ENCODE measurements at places on chromosomes 1 and 21.

- DNase-seq, result no peak
Observed at GRCh38 chr1:183769956-183770815, 34.7 kb upstream of the RGL1 start.

DNA sequence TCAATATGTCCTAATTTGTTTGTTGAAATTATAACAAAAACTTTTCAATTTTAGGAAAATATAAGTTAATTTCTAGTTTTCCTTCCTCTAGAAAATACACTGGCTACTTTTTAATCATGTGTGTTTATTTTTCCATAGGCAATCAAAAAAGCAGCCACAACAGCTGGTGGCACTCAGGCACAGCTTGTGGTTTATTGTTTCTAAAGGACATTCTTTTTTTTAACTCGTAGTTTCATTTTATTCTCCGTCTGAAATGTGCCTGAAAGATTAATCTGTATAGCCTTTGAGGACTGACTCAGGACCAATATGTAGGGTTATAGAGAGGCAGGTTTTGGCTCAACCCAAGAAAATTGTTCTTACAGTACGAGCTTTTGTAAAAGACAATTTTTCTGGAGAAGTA, 20.7 kb upstream of the STX12 start:
- DNase-seq, result no peak

DNA sequence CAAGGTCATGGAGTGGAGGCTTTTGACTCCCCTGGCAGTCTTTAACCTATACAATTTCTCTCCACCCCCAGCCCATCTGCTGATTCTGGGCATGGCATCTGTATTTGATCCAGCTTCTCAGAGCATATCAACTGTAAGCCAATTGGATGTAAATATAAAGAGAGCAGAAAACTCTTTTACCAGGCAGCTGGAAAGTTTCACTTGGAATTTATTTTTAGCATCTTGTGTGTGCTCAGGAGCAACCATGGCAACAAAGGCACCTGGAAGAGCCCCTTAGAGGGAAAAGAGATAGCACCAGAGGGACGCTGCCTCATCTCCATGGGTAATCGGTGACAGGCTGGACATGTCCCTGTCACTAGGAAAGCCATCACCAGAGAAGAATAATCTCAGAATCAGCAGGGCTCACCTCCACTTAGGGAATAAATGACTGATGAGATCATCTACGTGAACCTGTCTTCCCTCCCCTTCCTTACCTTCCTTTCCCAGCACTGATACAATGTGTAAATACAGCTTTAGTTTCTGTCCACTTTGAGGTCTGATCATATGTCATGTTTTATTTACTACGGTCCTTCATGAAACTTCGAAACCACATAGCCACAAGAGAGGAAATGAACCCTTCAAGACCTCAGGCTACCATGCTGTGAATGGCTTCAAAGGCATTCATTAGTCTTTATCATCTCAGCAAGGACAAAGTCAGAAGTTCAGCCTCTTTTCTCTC, 25.3 kb upstream of the SIPA1L2 start:
- DNase-seq, result no peak

DNA sequence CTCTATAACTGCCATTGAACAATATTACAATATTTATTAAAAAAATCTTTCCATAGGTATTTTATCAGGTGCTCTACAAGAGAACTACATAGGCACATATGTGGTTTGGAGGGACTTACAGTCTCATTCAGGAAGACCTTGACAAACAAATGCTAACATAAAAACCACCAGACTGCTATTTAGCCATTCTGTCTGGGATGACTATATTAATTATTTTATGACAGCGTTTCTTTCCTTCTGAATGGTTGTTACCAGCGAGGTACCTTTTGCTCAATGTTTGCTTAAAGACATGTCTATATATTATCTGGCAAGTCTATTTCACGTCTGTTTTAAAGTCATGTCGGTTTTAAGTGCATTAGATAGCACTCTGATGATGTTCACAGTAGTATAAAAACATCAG, 69.7 kb downstream of the RUNX1 start:
- no peak for DNase-seq
